Vagina (tissue), 2 donors: ENCODE measurements at places on chromosomes 4 and X.

- DNase-seq: no peak
Measured at GRCh38 chr4:29718136-29718535, 1002.0 kb upstream of the PCDH7 start.

DNA sequence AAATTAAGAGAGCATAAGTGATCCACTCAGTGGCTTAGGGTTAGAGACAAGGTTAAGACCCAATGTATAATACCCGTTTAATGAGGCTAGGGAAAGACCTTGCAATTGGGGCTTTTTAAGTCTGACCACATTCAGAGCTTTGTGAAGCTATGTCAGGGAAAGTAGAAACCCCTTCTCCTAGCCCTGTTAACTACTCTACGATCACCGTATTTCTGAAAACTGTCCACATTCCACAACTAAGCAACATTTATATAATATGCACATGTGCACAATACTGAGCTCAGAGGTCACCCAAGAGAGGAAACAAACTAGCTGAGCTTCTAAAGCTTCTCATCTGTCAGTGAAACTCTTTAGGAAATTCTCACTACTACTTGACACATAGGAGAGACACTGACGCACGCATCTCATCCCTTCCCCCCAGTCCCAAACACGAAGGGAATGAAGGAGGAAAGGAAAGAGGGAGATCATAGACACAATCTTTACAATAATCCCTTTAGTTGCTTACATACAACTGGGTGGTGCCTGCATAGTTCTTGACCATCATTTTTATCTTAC is 56.2 kb downstream of the METTL14 start:
- no peak for DNase-seq

GRCh38 chr4:2930758-2931511 is 32.3 kb downstream of the NOP14 start:
- DNase-seq: no peak

DNA sequence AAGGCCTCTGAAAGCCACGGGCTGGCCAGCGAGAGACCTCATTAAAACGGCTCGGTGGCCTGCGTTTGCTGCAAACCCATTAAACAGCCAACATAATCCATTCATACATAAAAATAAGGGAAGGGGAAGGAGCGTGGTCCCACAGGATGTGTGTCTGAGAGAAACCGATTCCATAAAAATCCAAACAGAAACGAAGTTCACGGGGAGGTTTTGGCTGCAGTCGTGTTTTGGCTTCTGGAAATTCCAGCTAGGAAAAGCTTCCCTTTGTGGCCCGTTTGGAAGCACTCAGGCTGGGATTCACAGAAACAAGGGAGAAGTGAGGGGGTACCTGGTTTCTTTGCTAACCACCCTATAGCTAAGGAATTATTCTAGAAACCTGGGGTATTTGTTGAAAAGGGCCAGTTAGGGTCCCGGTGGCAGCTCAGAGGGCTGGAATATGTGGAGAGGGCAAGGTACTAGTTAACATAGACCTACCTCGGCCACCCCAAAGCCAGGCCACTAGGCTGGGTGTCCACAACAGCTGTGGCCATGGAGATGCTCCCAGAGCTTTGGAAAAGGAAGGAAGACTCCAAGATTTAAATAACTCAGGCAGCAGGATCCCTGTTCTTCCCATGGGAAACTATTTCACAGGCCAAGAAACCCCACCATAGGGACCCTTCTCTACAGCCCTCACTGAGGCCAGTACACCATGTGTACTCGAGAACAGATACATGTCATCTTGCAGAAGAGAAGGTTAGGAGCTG is 166.8 kb downstream of the BCOR start:
- DNase-seq: no peak

- no peak for DNase-seq
Measured at GRCh38 chr4:155371432-155372043, 5.2 kb downstream of the MAP9 start.

DNA sequence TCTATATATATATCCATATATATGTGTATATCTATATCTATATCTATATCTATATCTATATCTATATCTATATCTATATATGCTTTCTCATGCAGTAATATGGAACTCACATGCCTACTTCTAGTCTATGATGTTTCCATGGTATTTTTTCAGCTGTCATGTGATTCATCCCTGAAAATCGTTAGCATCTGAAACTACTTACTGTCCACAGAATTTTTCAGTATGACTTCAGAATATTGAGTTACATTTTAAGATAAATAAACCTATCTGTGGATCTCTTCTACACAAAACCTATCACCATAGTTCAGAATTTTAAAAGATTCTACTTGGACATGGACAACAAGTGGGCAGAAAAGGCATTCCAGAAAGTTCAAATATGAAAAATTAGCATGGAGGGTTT is 855.1 kb upstream of the INTU start:
- DNase-seq: no peak

DNA sequence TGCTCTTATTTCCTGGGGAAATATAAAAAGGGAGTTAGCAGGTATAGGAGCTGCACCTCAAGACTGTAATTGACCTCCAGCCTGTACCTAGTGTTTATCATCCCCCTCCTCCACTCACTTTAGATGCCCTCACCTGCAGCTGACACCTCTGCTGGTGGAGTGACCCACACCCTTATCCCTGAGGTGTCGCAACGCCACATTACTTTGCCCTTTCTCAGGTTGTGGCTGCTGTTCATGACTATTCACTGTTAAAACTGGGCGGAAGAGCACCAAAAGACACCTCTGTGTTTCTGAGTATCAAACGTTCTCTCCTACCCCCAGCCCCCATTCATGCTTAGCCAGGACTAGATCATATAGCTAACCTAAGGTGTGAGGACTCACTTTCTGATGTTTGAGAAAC is 101.5 kb upstream of the ADAMTS3 start:
- DNase-seq: no peak

- no peak for DNase-seq
Measured at GRCh38 chrX:115624916-115625315, 63.9 kb downstream of the PLS3 start.

GRCh38 chr4:155604718-155605626 is 61.7 kb upstream of the GUCY1A1 start:
- no peak for DNase-seq

- DNase-seq: no peak
Measured at GRCh38 chr4:97142893-97143292, 1000.4 kb downstream of the STPG2 start.

- DNase-seq: no peak
Measured at GRCh38 chr4:141638230-141638629, 1.8 kb downstream of the IL15 start.

- DNase-seq: no peak
Measured at GRCh38 chr4:154421618-154422017, 70.0 kb downstream of the DCHS2 start.

DNA sequence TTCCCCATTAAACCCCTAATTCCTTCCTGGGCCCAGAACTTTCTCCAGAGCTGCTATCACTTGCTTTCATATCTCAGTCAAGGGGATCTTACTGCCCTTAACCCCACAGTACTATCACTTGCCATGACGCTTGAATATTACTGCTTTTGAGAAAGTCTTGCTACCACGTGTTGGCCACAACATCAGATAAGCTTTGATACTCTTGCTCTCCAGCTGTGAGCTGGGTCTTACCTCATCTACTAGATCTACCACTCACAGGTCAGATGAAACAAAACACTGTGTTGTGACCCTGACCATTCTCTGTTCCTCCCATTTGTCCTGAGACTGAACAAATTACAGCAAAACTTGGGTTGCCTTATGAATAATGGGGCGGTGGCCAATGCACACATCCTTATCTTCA is 12.1 kb upstream of the TAPT1 start:
- no peak for DNase-seq

DNA sequence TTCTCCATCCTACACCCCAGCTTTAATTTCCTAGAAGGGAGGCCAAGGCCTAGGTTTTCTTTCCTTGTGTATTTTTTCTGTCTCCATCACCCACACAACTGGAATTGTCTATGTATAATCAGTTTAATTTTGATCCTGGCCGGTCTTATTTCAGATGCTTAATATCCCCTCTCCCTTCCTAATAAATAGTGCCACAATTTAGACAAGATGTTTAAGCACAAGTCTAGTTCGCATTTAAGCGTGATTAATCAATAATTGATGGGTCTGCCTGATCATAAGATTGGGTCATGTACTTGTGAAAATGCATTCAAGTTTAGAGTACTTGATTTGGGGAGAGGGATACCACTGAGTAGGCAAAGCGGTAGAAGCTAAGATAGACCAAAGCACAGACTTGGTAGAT is 2.4 kb downstream of the BMP2K start:
- no peak for DNase-seq

GRCh38 chrX:10239611-10240064 is 82.9 kb downstream of the CLCN4 start:
- DNase-seq: no peak
